ENCODE measurements at places on chromosomes 3 and 15.

- no peak for DNase-seq
Measured at GRCh38 chr3:67647390-67647878, 7.0 kb downstream of the SUCLG2 start.

GRCh38 chr15:45586601-45587094 lies 531 bp upstream of the BLOC1S6 start:
- no peak for DNase-seq

GRCh38 chr15:96181873-96182301 lies 148.6 kb upstream of the NR2F2 start:
- no peak for DNase-seq

DNA sequence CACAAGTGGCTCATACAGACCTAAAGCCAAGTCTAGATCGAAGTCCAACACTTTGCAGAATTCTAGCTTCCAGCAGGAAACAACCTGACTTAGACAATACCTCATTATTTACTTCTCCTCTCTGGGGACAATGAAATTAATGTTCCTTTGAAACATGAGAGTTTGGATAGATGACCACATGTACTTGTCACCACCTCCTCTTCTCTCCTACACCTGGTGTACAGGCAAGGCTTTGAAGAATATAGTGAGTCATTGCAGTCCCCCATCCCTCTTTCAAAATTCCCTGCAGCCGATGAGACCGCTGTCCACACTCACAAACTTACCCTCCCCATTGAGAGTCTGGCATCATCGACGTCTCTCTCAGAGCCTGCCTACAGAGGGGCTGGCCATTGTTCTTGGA lies 189.0 kb upstream of the HES1 start:
- DNase-seq: no peak

GRCh38 chr15:60483042-60483441 lies 4.1 kb upstream of the ICE2 start:
- DNase-seq: no peak

GRCh38 chr3:158395421-158395820 lies 175.6 kb upstream of the MLF1 start:
- no peak for DNase-seq

DNA sequence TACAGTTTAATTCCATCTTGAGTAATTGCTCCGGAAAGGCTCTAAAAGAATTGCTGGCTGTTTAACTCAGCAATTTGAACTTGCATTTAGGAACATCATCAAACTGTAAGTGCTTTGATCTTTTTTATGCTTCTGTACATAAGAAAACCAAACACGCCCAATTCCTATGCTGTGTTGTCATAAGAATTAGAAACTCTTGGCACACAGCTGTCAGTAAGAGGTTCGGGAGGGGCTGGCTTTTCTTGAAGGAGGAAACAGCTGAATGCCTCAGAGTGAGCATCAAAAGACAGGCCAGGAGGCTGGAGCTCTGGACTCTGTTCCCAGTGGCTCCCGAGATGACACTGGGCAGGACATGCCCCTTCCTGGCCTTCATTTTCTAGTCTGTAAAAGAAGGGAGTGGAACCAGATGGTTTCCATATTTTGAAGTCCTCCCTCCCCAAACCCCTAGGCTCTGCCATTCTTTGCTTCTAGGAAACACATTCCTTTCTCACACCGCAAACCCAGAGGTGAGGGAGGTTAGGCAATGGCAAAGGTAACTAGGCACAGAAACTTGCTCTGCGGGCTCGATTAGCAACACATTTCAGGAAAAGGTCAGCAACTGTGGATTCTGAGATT lies 73.7 kb upstream of the DLG1 start:
- no peak for DNase-seq

GRCh38 chr15:48021336-48022086 lies 99.3 kb upstream of the SLC24A5 start:
- no peak for DNase-seq

GRCh38 chr3:9862391-9863057 lies 17.5 kb downstream of the CIDEC start:
- peak; percentile 50 for DNase-seq

DNA sequence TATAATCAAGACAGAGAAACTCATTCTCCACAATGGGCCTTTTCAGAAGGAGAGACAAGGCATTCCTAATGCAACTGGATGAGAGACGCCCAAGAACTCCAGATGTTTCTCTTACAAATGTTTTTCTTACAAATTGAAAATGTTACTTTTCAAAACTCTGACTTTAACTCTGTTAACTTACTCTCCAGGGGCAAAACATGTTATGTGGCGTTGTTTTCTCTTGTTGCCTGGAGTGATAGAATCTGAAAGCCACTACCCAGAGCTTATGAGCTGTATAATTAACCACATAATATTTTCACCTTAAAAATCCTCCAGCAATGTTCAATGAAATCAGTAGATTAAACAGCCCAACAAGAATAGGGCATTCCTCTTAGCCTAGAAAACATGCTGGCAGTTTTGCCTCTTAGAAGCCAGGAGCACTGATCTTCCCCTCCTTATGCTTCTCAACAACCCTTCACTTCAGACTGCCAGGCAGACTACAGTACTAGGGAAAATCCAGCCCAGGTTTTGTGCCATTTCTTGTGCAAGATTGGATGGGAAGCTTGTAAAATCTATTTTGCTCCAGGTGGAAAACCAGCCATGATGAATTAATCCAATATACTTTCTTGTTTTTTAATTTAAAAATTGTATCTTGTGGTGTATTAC lies 186.7 kb upstream of the GADL1 start:
- DNase-seq: no peak

- DNase-seq: no peak
Measured at GRCh38 chr3:32886911-32887310, 64.5 kb upstream of the CCR4 start.

GRCh38 chr15:65824941-65825544 lies 33.0 kb upstream of the DENND4A start:
- no peak for DNase-seq

- no peak for DNase-seq
Measured at GRCh38 chr15:69000725-69001503, 13.6 kb upstream of the NOX5 start.

DNA sequence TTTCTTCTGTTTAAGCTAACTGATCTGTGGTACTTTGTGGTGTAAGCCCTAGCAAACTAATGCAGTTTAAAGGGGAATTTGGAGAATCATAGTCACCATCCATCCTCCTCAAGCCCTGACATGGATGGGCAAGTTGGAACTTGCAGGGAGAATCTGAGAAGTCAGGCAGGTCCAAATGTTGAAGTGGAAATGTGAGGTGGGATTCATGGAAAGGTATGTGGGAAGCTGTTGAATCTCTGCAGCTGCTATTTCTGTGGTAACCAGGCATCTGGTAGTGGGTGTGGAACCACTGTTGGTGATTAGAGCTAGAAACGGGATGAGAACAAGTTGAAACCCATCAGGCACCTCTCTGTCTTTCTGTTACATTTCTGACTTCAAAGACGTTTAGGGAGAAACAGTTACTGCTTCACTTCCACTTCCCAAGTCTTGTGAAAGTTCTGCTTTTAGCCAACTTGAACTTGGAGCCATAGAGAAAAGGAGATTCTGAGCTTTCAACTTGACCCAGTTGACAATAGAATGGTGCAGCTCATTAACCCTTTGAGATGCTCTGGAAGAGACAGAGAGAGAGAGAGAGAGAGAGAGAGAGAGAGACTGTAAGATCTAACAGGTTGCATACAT lies 38.1 kb upstream of the NMNAT3 start:
- DNase-seq: no peak

GRCh38 chr15:93974804-93975481 lies 256.4 kb upstream of the MCTP2 start:
- no peak for DNase-seq

- DNase-seq: no peak
Measured at GRCh38 chr3:8800016-8800415, 30.6 kb upstream of the OXTR start.

GRCh38 chr3:143122089-143122430 lies 2.5 kb downstream of the CHST2 start:
- peak; percentile 19 for DNase-seq

GRCh38 chr15:64461721-64462162 lies 1.4 kb downstream of the ZNF609 start:
- DNase-seq: peak; percentile 30

DNA sequence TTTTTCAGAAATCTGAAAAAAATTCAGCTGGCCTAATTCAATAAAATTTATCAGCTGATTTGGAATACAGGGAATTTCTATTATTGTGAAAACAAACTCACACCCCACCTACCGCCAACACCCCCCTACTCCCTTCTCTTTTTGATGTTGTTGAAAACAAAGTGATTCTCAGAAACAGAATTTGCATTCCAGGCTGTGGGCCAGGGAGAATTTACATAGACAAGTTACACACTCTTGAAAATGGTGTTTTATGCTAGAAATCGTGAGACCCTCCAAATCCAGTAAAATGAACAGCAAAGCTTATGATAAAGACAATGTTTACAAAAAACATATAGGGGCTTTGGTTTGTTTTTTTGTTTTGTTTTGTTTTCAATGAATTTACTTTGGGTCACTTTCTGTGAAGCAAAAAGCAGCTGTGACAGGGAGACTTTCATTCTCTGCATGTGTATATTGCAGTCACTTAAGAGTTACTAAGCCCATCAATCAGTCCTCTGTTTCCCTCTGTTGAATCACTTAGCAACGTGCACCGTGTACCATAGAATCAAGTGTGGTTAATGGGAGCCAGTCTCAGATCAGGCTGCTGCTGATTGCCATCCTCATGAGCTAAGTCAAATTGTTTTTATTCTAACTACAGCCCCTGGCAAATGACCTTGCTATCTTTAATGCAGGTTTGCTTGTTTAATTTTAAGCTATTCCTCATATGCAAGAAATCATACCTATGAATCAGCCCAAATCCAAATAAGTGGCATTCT lies 159.8 kb downstream of the ALCAM start:
- no peak for DNase-seq

GRCh38 chr3:46632792-46633191 lies 20.5 kb downstream of the FAM240A start:
- DNase-seq: no peak

Data from activated T-cell treated with anti-CD3 and anti-CD28 coated beads, Interleukin-2, amount 50 U/mL, for 1 hour (primary cell).